Activated CD4-positive, alpha-beta T cell treated with anti-CD3 and anti-CD28 coated beads, Interleukin-2, amount 50 U/mL, for 48 hours (primary cell): ENCODE measurements at places on chromosomes 2 and 18.

- no peak for DNase-seq
Measured at GRCh38 chr2:202064171-202064880, 8.7 kb upstream of the KIAA2012 start.

GRCh38 chr2:168434146-168434545 lies 21.9 kb upstream of the CERS6 start:
- no peak for DNase-seq

DNA sequence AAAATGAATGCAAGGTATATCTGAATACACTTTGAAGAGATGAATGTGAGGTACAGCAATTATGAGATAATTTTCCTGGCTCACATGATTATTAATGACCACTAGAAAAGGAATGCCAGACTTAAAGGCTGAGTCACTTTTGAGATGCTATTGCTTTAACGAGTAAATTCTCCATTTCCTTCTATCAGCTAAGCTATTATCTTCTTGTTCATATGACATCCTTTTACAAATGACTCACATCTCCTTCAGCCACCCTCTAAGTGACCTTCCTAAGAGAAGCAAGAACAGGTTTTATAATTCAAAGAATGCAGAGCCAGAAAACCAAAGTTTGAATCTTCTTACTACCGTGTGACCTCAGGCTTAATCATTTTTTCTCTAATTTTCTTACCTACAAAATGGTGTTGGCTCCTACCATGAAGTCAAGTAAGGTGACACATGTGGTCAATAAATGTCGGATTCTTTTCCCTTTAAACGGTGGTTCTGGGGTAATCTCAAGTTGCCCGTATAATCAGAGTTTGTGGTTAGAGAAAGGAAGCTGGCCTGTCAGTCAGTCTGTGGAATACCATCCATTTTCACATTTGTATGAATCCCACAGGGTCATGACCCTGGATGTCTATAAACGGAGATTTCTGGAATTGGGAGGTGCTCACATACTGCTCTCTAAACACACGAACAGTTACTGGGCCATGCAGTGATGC lies 184.0 kb upstream of the PID1 start:
- DNase-seq, result no peak

GRCh38 chr2:215027779-215028178 lies 110.6 kb downstream of the ABCA12 start:
- no peak for DNase-seq

DNA sequence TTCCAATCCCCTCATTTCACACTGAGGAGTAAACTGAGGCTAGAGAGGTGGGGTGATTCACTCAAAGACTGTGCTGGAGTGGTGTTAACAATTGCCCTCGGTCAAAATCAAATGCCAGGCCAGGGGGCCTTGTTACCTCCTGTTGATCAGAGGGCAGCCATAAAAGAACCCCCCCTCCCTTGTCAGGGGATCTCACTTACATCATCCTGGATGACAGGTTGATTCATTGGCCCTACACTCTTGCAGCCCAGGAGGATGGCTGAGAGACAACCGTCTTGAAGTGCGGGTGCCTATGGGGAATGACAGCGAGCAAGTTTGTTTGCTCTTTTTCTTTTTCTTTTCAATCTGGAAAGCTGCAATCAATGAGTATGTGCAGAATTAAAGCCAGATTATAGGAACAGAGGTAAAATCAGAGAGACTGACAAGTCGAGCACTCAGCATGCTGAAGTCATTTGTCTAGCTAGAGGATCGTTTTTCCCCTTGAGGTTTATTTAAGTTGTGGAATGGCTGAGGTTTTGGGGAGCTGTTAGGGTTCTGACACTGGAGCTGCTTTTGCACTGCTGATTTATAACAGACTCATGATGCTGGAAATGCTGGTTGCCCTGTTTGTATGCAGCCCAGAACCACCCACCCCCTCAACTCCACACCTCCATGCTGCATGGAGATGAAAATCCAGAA lies 26.4 kb upstream of the NRP2 start:
- DNase-seq, result no peak

GRCh38 chr2:175036582-175037018 lies 31.4 kb upstream of the CHN1 start:
- DNase-seq, result no peak

GRCh38 chr2:168643979-168644378 lies 158.5 kb upstream of the NOSTRIN start:
- DNase-seq, result no peak

DNA sequence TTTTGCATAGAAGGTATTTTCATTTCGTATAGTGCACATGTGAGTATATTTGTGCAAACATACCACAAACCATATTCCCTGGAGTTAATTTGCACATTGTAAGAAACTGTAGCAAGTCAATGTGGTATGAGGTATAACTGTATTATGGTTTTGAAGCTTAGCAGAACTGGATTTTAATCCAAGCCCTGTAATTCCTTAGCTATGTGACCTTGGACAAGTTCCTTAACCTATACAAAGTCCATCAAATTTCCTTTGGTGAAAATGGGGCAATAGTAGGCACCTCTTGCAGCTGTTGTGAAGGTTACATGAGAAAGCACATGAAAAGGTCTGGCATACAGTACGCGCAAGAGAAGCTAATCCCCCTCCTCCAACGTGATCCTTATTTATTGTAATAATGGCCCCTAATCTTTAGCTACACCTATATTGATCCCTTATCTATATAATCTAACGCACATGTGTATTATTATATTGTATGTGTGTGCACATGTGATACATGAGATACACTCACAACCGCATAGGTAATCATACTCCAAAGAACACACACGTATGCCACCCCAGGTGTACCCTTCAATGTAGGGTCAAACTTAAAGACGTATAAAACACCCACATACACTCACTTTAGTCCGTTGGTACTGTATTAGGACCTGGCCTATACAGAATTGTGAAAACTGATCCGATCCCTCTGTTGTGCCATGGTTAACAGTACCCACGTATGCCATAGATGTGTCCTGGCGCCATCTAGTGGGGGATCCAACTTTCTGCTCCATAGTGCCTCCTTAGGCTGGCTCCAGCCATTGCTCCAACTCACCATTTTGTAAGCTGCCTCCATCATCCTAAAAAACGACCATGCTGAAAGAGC lies 402.9 kb upstream of the SLC14A2 start:
- DNase-seq, result peak; percentile 80

DNA sequence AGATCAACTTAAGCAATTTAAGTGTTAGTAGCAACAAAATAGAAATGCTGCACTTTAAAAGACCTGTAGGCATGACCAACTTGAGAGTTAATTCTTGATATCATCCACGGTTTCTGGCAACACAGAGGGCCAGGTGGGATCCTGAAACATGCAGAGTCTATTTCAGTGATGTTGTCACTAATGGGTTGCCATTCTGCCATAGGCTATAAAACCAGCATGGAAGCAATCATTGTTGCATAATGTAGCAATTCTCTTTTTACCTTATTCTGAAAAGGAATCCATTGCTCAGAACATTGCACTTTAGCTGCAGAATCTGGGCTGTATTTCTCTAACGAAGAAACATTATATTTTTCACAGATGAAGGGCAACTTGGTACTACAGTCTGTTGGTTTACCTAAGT lies 53.9 kb upstream of the CD302 start:
- DNase-seq, result no peak
